ENCODE measurements at places on chromosomes 3 and 15. TPM values are rescaled to one million over a fixed set of nuclear protein-coding genes. Genes with fewer than 3 reads are reported as not detected.

The SLC51B gene
- not detected for total RNA-seq

The SH2D7 gene
- total RNA-seq: not detected

The NME9 gene
- 0.20 TPM for total RNA-seq

The CYFIP1 gene
- 23.1 TPM for total RNA-seq

The SNAPC5 gene
- total RNA-seq: 16.7 TPM

The CGNL1 gene
- total RNA-seq: not detected

Measured in activated CD4-positive, alpha-beta memory T cell treated with anti-CD3 and anti-CD28 coated beads, Interleukin-2, amount 10 ng/mL, durations not matched to agents 7 days and 5 days (primary cell).